ENCODE measurements at places on chromosomes 16 and 17. TPM values are rescaled to one million over a fixed set of nuclear protein-coding genes. Genes with fewer than 3 reads are reported as not detected.

GABARAP gene
- total RNA-seq = 301 TPM

CA4 gene
- 7.2 TPM for total RNA-seq

DHRS7C gene
- total RNA-seq = not detected

MSLN gene
- 0.70 TPM for total RNA-seq

C16orf54 gene
- total RNA-seq = 34.5 TPM

ARL17A gene
- total RNA-seq = 13.9 TPM

CHD9NB gene
- total RNA-seq = not detected

TBC1D3K gene
- total RNA-seq = not detected

All from spleen (tissue), 13 donors.